ENCODE measurements at places on chromosomes 6 and 20.

DNA sequence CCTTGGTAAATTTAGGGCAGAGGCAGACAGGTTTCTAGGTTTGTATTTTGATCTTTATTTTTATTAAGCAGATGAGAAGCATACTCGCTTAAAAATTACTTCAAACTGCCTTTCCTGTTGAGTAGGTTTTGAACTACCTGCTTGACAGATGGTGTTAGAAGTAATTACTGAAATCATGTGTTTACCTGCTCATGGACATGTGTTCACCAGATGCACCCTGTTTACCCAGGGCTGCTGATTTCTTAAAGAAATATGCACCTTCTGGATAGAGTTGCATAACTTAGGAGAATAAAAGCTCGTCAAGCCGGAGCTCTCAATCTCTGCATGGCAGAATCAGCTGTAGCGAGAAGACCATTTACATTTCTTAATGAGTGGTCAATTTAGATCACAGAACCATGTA, 165.1 kb downstream of the CDKAL1 start:
- no peak for DNase-seq

DNA sequence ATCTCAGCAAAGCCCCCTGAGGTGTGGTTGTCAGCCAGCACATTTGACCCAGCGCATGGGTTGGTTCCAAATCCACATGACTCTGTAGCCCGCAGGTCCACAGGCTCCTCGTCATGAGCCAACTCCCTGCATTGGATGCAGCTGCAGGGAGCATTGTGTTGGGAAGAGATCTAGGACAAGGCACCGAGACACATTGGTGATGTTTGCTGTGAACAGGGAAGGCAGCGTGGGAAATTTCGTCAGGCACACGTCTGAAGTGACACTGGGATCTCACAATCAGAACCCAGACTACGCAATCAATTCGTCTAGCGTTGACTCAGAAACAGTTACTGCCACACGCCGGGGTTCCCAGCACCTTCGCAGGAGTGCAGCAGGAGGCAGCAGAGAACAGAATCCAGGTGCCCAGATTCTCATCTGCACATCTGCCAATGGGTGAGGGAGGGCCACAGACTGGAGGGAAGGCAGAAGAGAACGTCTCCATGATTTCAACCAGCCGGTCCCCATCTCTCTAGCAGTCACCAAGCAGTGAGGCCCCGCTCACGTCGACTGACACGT, 177.0 kb downstream of the TTLL2 start:
- no peak for DNase-seq

DNA sequence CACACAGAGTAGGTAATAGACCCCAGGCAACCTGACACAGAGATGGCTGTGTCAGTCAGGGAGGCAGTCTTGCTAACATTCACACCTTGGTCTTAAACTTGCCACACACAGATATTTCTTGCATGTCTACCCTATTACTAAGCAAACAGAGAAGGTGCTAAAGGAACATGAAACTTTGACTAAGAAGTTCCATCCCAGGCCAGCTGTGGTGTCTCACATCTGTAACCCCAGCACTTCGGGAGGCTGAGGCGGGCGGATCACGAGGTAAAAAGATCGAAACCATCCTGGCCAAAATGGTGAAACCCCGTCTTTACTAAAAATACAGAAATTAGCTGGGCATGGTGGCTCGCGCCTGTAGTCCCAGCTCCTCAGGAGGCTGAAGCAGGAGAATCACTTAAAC, 222.4 kb upstream of the JARID2 start:
- no peak for DNase-seq

DNA sequence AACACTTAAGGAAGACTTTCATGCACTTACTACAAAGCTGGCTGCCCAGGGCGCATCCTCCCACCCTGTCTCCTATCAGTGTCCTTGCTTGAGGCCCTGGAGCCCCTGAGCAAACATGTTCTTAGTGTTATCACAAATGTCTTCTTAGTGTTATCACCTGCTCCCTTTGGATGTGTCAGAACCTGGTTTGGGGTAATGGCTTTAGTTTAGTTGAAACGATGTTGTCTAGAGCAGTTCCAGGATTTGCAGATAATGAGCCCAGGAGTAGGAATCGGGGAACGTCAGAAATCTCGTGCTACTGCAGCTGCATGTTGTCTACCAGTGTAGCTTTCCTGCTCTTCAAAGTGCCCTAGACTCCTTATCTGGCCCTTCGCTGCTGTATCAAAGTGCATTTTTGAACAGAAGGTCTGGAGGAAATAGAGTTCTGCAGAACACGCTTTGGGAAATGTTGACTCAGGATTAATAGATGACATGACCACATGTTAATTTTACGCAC, 69.6 kb downstream of the PHACTR2 start:
- DNase-seq: no peak

GRCh38 chr6:137223370-137224131, 4.4 kb upstream of the IFNGR1 start:
- DNase-seq: no peak

- no peak for DNase-seq
These were observed 140.8 kb upstream of the AGPAT4 start for GRCh38 chr6:161414707-161415106.

- DNase-seq: no peak
These were observed 74.6 kb downstream of the OR2B2 start for GRCh38 chr6:27837625-27838057.

- no peak for DNase-seq
These were observed 160.1 kb upstream of the CITED2 start for GRCh38 chr6:139534472-139535115.

- DNase-seq: no peak
These were observed 2.1 kb downstream of the NFYA start for GRCh38 chr6:41074692-41075436.

DNA sequence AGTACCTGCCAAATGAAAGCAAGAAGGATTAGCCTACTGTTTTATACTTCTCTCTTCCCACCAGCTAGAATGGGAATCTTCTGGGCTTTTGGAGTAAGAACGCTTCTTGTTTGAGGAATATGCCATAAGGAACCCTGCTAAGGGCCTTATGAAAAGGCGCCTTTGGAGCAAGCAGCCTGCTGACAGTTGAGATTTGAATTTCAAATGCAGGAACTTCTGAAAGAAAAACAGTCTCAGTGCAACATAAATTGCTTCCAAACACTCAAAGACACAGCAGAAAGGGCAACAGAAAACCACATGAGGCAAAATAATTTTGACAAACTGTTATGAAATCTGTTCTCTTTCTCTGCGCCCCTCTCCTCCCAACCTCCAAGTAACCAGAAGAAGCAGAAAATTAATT, 149.4 kb upstream of the B3GAT2 start:
- no peak for DNase-seq

- DNase-seq: peak; percentile 27
These were observed 92.8 kb downstream of the MBOAT1 start for GRCh38 chr6:20119485-20119884.

- DNase-seq: no peak
These were observed 216.1 kb upstream of the MYLIP start for GRCh38 chr6:15912505-15913400.

DNA sequence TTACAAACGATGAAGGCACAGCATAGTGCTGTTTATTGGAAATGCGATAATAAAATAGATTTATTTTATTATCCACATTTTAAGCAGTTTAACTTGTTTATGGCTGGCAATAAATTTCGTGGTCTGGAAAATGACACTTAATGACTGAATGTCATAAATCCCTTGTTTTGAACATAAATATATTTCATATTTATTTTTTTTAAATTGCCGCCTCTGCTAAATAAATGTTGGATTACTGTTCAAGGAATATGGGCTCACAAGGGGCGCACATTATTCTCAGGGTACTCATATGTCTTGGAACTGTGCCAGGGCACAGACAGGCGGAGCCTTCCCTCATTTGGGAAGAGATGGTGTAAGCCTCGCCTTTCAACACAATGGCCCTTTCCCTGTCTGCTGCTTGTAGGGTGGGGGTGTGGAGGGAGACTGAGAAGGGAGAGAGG, 134.3 kb downstream of the PXDC1 start:
- no peak for DNase-seq

DNA sequence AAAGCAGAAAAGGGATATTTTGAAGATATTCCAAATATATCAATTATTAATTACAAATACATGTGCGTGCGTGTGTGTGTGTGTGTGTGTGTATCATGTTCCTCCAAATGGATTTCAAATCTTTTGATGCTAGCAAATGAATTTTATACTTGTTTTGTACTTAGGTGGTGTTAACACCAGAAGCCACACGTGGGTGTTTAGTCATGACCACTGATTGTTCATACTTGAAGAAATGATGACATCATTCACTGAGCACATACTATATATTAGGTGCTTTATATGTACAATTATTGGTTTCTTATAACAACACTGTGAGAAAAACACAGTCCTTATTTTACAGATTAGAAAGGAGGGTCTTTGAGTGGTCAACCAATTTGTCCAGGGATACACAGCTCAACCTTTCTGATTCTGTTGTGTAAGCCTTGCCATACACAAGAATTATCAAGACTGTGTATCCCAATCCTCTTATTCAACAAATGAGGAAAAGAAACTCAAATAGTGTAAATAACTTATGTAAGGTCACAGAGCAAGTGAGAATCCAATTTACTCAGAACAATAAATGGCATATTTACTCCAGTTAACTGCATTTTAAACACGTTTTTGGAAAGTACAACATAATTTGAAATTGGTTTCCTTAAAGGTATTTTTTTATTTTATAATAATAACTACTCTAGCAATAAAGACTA, 88.5 kb downstream of the BCAS1 start:
- DNase-seq: no peak

DNA sequence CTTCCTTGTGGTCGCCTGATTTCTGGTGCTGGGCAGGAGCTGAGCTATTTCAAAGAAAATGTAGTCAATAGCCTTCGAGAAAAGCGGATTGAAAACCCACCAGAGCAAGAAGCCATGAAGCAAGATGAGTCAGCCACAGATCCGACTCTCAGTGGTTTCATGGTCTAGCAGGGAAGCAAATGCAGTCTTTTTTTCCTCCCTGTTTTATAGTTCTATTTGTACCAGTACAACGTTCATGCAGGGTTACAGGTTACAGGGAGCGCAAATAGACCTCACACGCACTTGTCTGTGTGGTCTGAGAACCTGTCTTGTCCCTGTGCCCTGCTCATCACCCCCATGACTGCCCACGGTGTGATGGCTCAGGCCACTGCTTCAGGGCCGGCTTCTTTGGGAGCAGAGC, 309.8 kb upstream of the SUPT3H start:
- DNase-seq: no peak

- DNase-seq: no peak
These were observed 124.6 kb downstream of the MYB start for GRCh38 chr6:135305684-135306083.

- no peak for DNase-seq
These were observed 24.4 kb downstream of the CAP2 start for GRCh38 chr6:17417817-17418216.

DNA sequence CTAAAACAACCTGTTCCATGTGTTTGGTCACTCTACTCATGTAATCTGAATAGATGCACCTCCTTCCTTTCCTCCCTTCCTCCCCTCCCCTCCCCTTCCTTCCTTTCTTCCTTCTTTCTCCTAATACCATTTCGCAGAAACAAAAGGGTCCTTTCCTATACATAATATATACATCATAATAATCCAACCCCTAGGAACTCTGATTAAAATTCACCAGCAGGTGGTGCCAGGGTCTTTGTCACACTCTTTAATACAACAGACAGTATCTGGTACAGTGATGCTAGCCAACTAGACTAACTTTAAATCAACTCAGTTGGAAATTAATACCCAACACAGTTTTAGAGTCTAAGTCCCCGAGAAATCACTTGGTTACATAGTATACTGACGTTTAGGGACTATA, 181.2 kb upstream of the SHLD1 start:
- DNase-seq: peak; percentile 14

GRCh38 chr20:2162823-2163166, 61.2 kb downstream of the STK35 start:
- no peak for DNase-seq

GRCh38 chr6:17281100-17281496, at the start of gene RBM24:
RBM24 (plus strand) TSS chr6:17281361; CDS start chr6:17281582, 221 bp downstream.
- DNase-seq: peak; percentile 18

DNA sequence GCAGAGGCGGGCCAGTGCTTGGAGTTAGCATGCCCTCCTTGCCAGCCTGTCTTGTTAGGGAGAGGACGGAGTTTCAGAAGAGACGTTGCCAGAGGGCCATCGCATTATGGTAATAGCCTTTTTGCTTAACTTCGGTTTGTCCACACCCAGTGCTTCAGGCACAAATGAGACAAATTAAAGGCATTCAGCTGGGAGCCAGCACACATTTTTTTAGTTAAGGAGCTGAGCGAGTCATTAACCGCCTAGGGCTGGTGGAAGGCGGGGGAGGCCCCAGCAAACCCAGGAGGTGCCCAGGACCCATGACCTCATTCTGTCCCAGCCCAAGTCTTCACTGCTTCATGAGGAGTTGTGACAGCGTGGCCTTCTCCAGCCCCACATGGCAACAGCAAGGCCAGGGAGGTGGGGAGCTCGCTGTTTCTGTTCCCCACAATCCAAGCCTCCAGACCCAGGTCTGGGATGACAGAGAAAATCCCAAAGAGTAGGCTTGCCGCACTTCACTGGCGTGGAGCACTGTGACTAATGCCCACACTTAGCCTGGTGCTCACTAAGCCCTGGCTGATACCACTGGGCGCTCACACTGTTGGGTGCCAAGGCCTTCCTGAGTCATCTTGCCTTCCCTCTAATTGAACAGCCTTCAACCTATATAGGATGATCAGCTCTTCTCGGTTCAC, 237.1 kb downstream of the ANKRD60 start:
- no peak for DNase-seq

- DNase-seq: no peak
These were observed 402.8 kb upstream of the JAG1 start for GRCh38 chr20:11076434-11077105.

- DNase-seq: peak; percentile 49
These were observed at the start of gene GGT7 for GRCh38 chr20:34872622-34873224. GGT7 (minus strand) TSS chr20:34872856; CDS start chr20:34872815, 41 bp downstream.

GRCh38 chr6:133198725-133199124, 42.4 kb upstream of the EYA4 start:
- DNase-seq: peak; percentile 66

- DNase-seq: no peak
These were observed 195.6 kb upstream of the CNR1 start for GRCh38 chr6:88361754-88362153.

GRCh38 chr6:125451750-125452149, 150.0 kb upstream of the HDDC2 start:
- no peak for DNase-seq

DNA sequence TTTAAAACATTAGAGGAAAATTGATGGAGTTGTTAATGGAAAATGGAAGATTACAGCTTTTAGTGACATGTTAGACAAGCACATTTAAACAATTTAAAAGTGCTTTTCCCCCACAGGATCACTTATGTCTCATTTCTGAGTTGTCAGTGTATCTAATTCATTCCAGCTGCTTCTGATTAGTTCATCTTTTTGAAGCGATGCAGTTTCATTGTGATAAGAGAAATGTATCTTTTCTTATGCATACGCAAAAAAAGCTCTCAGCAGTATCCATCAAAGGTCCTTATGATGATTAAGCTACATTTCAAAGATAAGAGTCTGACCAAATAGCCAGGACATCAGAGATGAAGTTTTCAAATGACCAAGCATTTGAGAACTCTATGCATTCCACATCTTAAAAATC, 572.6 kb upstream of the SYNCRIP start:
- no peak for DNase-seq

DNA sequence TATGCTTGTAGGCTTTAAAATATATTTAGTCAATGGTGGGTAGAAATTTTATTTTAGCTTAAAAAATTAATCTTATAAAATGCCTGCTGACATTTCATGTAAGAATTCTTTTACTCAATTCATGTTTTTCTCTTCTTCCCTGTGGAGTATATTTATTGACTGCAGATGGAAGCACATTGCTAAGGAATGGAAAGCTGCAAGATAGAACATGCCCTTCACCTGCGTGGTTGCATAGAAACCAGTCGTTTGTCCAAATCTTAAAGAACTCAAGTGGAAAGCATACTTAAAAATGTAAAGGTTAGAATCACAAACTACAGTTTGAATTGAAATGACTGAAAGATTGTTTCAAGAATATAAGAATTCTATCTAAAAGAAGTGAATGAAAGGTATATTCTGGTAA, 30.7 kb downstream of the C6orf163 start:
- DNase-seq: no peak

All from NCI-H187 (cell line).